ENCODE measurements at places on chromosomes 12 and 14.

DNA sequence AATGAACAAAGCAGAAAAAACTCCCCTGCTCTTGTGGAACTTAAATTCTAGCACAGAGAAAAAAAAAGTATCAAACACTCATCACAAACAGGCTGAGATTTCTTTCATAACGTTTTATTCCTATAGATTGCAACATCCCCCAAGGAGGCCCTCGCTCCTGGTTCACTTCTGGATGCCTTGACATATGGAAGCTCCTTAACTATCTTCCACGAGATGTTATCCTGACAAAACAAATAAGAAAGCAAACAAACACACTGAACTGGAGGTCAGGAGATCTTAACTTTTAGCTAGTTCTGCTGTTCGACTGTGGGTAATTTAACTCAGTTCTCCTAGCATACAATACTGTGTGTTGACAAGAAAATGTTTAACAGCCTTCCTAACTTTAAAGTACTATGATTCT is 104.8 kb downstream of the ETV6 start:
- no peak for DNase-seq

DNA sequence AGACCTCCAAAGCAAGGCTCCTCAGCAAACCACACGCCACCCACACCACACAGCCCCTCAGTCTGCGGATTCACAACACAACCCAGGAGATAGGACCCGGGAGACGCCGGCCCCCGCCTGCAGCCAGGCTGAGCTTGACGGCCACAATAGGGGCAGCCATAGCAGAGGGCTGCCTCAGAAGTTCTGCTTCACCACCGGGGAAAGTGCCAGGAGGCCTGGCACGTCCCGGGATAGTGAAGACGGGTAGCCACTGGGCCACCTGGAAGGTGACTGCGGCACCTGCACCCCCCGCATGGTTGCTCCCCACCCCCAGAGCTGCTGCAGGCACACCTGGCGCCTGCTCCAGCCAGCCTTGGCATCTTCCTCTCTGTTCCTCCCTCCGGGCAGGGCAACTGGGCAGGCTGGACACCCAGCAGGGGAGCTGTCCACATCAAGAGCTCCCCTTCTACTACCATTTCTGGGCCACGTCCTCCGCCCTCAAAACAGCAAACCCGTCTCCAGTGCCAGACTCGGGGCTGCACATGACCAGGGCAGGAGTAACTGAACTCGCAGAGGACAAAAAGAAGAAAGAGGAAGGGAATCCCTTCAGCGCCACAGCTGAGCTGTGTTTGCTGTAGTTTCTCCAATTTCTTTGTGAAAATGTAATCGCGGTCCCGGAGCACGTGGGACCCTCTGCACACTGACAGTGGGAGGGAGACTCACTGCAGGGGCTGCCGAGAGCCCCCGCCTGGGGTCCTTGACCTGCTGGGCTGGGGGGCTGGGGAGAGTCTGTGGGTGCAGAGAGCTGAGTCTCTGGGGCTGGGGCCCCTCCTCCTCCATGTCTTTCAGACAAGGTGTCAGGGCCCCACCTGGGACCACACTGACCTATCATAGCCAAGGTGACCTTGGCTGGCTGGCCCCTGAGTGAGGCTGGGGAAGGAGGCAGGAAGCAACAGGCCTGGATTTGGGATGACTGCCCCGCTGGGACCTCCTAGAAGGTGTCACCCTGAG is 74.2 kb upstream of the C14orf180 start:
- no peak for DNase-seq

DNA sequence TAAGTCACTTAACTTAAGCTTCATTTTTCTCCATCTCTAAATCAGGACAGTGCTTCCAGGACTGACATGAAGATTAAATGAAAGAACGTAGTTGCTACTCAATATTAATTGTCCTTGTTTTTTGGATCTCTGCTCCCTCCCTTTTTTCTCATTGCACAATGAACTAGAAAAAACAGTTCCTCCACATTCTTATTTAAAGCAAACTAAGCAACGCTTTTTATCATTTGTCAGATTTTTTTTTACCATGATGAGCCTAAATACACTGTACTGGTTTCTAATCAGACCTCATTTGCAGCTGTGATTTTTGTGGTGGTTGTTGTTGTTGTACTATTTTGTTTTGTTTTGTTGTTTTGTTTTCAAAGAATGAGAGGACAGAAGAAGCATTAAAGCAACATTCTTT is 23.2 kb upstream of the PARP11 start:
- no peak for DNase-seq

DNA sequence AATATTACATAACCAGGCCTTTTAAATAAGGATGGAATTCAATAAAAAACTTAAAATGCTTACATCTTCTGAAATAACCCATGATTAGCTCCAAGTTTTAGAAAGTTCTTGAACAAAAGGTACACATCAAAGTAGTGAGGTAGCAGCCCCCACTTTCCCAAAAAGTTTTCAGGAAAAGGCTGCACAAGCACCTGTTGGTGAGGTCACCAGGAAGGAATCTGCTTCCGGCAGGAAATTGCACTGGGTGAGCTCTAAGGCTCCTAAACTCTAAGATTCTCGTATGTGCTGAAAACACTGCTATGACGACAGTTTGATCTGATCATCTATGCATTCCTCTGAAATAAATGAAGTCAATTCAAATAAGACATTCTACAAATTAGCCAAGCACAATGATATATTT is 34.3 kb upstream of the TTC7B start:
- no peak for DNase-seq

DNA sequence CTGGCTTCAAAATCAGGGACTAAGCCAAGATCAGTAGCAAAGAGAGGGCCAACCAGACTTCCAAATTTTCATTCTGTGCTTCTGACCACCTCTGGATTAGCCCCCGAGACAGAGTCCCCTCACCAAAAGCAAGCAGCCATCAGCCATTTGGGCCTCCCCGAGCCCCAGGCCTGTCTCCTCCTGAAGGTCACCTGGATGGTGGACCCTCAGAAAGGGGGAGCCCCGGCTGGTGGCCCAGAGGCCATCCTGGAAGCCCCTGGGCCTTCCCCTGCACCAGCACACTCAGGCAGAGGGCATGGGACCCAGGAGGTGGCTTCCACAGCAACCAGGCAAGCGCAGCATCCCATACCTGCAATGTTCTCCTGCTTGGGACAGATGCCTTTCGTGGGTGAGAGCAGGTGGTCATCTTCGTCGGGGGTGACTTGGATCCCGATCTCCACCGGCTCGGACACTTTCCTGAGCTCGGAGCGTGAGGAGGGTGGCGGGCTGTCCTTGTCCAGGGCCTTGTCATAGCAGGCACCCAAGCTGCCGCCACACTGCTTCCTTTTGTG is 14.8 kb downstream of the BCL11B start:
- no peak for DNase-seq

GRCh38 chr12:113820842-113821241 is 145.3 kb downstream of the RBM19 start:
- DNase-seq, result no peak

- DNase-seq, result no peak
Observed at GRCh38 chr14:24226473-24226872, 5.7 kb downstream of the NEDD8 start.

GRCh38 chr14:66426451-66426850 is 59.7 kb upstream of the CCDC196 start:
- DNase-seq, result no peak

- no peak for DNase-seq
Observed at GRCh38 chr12:64070454-64070853, 151.6 kb downstream of the KICS2 start.

GRCh38 chr12:47867495-47867941 is 37.3 kb downstream of the VDR start:
- no peak for DNase-seq

GRCh38 chr12:93980711-93981110 is 167.7 kb upstream of the PLXNC1 start:
- DNase-seq, result no peak

- no peak for DNase-seq
Observed at GRCh38 chr14:103382376-103382775, 2.8 kb upstream of the MARK3 start.

DNA sequence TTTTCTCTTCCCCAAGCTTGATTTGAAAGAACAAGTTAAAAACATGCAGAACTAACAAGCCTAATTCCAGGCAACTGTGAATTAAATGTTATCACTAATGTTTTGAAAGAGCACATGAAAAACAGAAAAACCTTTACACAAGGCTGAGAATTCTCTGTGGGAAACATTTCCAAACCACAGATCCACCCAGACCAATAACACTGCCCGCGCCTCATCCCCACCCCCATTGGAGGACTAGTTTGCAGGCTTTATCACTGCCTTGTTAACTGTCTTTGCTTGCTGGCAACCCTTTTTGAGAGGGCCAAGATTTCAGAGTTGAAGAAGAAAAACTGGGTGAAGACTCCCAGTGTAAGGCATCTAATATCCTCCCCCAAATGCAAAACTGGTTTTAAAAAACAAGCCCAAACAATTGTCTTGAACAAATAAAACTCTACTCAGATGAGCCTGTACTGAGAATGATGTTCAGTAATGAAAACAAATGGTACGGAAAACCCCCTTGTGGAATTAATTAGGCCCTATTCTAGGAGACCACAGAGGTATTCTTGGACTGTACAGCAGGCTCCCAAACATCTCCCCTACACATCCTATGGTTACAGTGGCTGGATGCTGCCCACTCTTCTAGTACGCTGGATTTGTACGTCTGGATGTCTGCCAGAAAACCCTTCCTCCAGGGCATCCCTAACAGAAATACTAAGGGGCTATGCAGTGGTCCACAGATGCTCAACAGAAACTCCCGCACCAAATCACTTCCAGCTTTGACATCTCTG is 5.8 kb downstream of the MAX start:
- no peak for DNase-seq

GRCh38 chr14:96050482-96050881 is 11.3 kb downstream of the C14orf132 start:
- DNase-seq, result no peak

DNA sequence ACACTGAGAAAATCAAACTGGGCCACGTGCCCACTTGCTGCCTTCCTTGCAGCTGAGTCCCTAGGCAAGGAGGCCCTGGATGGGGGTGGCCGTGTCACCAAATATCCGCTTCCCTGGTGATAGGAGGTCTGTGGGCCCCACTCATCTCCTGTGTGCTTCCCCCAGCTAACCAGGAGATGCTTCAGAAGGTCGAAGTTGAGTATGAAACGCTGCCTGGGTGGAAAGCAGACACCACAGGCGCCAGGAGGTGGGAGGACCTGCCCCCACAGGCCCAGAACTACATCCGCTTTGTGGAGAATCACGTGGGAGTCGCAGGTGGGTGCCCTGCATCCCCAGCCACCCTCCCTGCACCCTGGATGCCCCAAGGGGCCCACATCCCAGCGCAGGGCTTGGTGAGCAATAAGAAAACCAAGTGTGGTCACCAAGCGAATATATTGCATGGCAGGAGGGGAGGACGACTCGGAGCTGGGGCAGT is 6.8 kb upstream of the SIVA1 start:
- no peak for DNase-seq

Data from stimulated activated CD8-positive, alpha-beta memory T cell treated with anti-CD3 and anti-CD28 coated beads, Interleukin-7, amount 100 ng/mL, for 1 hour (primary cell).